ENCODE measurements at places on chromosomes 1 and 21. TPM values are rescaled to one million over a fixed set of nuclear protein-coding genes. Genes with fewer than 3 reads are reported as not detected.

DNA sequence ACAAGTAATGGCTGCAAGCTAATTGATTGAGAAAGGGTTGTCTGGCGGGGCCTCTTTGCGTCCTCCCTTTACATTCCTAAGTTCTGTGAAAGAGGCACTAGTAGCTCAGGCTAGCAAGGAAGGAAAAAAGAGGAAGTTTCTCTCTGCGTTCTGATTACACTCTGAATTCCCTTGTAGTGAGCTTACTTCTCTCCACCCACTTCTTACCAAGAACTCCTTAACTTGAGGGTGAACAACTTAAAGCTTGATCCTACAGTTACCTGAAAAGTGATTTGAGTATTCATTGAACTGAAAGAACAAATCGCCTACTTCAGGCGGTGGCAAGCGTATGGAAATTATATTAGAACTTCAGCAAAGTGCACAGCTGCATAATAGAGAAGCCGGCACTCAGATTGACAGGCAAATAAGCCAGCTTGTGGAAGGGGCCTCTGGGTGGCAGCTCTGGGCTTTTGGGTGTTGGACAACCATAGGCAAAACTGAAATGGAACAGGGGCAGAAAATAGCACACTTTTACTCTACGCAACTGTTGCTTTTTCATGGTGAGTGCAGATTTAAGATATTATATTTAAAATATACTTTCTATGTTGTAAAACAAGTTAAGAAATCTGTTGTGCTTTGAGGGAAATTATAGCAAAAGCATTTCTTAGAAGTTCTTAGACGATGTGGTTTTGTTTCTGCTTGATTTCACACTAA, 464.5 kb downstream of the USP25 start:
- peak; percentile 86 for DNase-seq

GRCh38 chr1:33569331-33569730, 96.9 kb downstream of the ZSCAN20 start:
- no peak for DNase-seq

DNA sequence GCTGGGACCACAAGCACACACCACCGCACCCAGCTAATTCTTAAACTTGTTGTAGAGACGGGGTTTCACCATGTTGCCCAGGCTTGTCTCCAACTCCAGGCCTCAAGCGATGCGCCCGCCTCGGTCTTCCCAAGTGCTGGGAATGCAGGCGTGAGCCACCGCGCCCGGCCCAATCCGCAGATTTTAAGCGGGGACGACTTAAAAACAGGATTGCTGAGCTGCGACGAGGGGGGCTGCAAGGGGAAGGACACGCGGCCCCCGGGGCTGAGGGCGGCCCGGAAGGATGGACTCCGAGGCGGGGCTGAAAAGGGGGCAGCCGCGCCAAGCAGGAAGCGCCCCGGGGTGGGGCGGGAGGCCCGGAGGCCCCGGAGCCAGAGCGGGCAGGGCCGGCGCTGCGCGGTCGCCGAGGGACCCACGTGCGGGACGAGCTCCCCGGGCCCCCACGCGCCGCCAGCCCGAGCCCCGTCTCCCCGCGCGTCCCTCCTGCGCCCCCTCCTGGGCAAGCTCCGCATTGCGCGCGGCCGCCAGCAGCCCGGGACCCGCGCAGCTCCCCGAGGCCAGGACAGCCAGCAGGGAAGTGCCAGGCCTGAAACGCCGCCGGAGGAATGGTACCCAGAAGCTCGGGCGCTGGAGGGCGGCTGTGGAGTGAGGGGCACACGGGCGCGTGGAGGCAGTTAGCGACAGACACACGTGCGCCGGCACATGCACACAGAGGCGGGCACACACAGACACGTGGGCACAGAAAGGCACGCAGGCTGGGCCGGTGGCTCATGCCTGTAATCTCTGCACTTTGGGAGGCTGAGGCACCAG, 5.5 kb upstream of the PRKCZ start:
- peak; percentile 74 for DNase-seq

- no peak for DNase-seq
Measured at GRCh38 chr1:15322648-15323350, 75.8 kb downstream of the FHAD1 start.

GRCh38 chr1:54609301-54609921, 13.9 kb downstream of the FAM151A start:
- no peak for DNase-seq

NFASC gene
- 55.4 TPM for total RNA-seq

DNA sequence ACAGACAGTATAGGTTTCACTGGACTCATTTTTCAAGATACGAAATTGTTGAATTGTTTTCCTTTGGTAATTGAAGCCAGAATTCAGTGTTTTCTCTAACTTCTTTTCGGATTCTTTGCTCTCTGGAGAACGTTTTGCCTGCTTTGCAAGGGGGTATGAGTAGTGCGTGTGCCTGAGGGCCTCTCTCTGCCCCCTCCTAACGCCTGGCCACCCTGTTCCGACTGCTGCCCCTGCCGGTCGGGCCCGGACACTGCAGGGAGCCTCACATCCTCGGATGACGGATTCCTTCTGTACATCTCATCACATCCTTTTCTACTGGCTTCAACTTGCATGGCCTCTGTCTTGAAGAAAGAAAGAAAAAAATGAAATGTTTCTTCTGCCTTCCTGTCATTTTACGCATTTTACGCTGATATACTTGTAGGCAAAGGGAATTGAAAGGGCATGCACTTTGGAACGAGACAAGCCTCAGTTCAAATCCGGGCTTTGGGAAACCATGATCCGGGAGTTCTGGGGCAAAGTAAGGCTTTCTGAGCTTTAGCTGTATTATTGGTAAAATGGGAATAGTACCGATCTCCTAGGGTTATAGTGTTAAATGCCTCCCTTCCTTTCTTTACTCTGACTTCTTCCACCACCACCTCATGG, 65.1 kb downstream of the DISC1 start:
- DNase-seq, result no peak

DNA sequence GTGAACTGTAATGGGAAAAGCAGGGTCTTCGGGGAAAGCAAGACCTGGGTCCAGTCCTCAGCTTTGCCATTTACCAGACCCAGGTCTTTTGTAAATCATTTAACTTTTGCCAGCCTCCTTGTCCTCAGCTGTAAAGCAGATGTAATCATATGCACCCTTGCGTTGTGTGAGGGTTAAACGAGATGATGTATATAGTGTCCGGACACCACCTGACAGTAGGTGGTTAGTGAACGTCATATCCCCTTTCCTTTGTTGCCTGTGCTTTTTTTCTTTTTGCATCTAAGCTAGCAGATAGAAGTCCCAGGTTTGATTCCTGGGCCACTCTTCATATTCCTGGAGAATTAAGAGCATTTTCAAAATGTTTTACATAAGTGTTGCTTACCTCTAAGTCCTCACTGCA, 28.5 kb downstream of the IL12RB2 start:
- no peak for DNase-seq

DNA sequence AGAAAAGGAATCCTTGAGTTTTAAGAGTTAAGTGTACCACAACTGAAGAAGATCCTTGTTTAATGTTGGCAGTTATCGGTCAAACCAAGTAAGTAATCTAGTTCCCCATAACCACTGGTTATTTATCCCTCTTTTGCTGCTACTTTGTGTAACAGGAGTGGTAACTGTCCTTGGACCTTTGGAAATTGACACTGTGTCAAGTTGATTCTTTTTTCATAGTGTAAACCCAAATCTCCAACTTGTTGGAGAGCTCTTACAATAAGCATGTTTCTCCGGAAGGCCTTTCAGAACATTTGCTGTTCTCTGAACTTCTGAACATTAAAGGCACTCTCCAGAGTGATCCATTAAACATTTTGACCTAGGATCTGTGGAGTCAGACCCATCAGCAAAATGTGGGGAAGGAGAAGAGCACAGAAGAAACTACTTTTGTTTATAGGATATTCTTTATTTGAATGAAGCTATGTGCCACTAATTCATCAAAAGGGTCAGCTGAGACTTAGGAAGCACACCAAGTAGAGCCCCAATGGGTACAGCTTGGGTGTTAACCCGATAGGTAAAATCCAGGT, 3.9 kb downstream of the AHCYL1 start:
- no peak for DNase-seq

Data from GM23248 (cell line).